Stimulated activated CD4-positive, alpha-beta T cell treated with anti-CD3 and anti-CD28 coated beads, Interleukin-12 subunit alpha, Interleukin-12 subunit beta, amount 100 ng/mL, for 4 hours (primary cell): ENCODE measurements at places on chromosomes 3 and 15.

DNA sequence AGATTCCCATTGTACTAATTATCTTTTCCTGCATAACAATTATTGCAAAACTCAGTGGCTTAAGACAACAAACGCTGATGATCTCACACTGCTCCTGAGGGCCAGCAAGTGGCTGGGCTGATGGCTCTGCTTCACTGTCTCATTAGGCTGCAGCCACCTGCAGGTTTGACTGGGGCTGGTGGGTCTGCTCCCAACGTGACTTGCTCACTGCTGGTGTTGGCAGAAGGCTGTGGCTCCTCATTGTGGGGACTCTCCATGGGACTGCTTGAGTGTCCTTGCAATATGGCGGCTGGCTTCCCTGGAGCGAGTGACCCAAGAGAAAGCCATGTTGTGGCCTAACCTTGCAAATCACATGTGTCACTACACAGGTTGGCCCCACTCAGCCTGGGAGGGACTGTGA lies 71.1 kb downstream of the PLXNA1 start:
- DNase-seq = no peak

- DNase-seq = no peak
Measured at GRCh38 chr3:133058243-133058642, 20.1 kb downstream of the TMEM108 start.

DNA sequence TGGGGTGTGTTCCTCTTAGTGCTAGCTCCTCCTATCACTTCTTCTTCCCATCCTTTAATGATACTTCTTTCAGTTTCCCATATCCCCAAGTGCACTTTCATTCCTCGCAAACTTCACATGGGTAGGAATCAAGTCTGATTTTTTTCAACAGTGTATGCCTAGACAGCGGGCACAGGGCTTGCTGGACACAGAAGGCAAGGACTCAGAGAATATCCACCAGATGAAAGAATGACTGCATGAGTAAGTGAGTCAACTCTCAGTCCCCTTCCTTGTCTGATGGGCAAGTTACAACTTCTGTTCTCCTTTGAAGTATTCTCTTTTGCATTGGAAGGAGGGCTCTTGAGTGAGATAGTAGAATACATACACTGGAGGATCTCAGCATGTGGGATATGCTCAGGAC lies 3.1 kb upstream of the SQOR start:
- no peak for DNase-seq

DNA sequence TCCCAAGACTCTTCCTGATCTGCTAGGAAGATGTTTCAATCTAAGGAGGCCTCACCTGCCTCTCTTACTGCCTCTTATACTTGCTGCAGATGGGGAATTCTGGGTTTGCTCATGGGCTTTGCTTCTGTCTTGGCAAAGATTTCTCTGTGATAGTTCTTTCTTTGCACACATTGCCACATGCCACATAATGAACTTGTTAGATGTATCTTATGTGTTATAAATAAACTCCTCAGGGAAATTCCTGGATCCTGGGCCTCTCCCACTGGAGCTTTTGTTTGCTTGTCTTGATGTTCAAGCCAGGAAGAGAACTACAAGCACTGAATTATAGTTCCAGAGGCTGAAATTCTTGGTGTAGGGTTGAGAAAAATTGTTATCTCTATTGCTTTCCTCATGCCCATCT lies 12.2 kb downstream of the RTP1 start:
- no peak for DNase-seq

DNA sequence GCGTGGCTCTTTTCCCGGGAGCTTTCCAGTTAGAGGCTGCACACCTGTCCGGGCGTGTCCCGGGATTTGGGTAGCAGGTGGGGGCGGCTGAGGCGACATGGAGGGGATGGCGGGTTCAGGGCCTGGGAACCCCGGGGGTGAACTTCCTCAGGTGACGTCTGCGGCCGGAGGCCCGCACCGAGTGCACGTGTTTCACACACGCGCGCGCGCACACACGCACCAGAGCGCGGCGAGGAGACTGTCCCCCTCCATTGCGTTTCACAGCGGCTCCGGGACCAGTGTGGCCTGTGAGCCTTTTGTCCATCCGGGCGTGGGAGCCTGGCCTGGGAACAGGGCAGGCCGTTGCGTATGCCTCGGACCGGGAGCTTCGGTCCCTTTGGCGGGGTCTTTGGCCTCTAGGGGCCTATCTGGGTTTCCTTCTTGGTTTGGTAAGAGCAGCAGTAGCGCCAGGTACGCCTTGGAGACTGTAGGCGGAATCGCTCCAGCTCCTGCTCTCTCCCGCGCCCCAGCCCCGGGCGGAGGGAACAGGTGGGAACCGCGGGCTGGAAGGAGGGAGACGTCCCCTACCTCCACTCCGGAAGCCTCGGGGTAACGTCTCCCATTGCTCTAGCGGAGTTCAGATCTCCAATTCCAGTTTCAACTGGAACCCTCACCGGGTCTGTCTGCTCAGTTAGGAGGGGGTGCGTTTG lies 220.0 kb downstream of the MEIS2 start:
- no peak for DNase-seq

DNA sequence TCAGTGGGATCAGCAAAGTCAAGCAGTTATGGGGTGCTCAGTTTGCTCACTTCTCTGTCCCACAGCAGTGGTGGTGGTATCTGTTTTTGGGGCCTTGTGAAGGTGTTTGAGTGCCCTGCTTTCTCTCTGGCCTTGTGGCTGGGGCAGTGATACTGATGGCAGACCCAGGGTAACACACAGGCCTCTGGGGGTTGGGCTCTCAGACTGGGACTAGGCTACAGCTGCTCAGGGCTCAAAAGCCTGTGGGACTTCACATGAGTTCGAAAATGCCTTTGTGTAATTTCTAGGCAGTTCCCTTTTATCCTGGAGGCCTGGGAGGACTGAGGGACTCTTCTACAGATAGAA lies 75.3 kb downstream of the STXBP5L start:
- DNase-seq = no peak

GRCh38 chr3:126711121-126711760 lies 7.2 kb downstream of the CHCHD6 start:
- no peak for DNase-seq

DNA sequence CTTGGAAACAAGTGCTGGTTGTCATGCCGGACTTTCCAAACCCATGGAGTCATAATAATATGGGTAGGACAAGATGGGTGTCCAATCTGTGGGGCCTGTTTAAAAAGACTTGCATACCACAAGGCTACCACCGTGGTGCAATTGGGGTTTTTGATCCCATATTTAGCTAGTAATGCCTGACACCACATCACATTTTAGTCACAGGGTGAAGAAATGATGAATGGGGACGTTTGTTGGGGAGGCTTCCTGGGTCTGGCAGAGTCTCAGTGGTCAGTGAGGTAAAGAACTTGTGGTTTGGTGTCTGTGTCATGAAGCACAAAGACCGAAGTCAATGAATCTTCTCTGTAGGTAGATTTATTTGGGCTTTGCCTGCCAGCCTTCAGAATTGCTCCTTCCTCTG lies 31.0 kb downstream of the P3H2 start:
- no peak for DNase-seq

DNA sequence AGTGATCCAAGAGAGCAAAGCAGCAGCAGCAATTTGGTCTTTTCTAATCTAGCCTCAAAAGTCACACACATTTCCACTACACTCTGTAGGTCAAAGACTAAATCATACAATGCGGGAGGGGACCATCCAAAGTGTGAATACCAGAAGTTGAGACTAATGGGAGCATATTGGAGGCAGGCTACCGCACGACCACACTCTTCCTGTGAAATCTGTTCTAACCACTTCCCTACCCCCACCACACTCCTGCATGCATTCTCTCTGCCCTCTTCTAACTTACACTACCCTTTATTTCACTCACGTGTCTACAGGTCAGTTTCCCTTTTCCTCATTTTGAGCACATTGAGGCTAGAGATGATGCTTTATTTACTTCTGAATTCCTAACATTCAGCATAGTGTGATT lies 23.7 kb upstream of the PRTG start:
- DNase-seq = no peak

- DNase-seq = no peak
Measured at GRCh38 chr3:19970327-19970726, 23.4 kb downstream of the RAB5A start.

- DNase-seq = no peak
Measured at GRCh38 chr3:162041622-162042021, 545.0 kb downstream of the OTOL1 start.

- no peak for DNase-seq
Measured at GRCh38 chr3:186705882-186706780, 11.0 kb upstream of the KNG1 start.

DNA sequence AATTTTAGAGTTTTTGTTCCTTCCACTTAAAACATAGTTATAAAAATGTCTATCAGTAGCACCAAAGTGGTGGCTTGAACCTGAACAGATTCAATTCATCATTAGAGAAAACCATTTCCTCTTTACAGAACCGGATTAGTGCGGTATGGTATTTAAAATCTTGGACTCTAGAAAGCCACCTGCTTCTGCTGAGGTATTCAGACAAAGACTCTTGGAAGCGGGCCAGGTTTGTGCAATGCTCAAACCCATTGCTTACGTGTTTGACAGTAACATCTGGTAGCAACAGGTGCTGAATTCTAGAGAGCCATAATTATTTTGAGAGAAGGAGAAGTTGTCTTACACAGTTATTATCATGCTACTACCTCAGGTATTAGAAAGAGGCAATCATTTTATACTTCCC lies 290.5 kb downstream of the NAALADL2 start:
- no peak for DNase-seq

DNA sequence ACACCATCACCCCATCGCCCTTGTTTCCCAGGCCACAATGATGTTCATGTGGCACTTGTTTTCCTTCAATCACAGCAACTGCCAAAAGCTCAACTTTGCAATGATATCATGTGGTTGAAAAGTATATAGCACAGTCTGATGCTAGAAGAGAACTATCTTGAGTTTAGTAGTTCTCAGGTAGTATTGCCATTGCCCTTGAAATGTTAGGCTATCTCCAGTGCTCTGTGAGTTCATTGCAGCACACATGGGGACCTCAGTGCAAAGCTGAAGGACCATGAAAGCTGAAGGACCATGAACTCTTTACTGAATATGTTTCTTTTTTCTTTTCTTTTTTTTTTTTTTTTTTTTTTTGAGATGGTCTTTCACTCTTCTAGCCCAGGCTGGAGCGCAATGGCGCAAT lies 35.9 kb upstream of the SAMMSON start:
- DNase-seq = no peak

GRCh38 chr3:27456554-27456953 lies 27.6 kb downstream of the SLC4A7 start:
- no peak for DNase-seq

GRCh38 chr3:38610934-38611333 lies 38.6 kb downstream of the SCN5A start:
- no peak for DNase-seq

GRCh38 chr3:177713928-177714900 lies 516.9 kb upstream of the TBL1XR1 start:
- no peak for DNase-seq

DNA sequence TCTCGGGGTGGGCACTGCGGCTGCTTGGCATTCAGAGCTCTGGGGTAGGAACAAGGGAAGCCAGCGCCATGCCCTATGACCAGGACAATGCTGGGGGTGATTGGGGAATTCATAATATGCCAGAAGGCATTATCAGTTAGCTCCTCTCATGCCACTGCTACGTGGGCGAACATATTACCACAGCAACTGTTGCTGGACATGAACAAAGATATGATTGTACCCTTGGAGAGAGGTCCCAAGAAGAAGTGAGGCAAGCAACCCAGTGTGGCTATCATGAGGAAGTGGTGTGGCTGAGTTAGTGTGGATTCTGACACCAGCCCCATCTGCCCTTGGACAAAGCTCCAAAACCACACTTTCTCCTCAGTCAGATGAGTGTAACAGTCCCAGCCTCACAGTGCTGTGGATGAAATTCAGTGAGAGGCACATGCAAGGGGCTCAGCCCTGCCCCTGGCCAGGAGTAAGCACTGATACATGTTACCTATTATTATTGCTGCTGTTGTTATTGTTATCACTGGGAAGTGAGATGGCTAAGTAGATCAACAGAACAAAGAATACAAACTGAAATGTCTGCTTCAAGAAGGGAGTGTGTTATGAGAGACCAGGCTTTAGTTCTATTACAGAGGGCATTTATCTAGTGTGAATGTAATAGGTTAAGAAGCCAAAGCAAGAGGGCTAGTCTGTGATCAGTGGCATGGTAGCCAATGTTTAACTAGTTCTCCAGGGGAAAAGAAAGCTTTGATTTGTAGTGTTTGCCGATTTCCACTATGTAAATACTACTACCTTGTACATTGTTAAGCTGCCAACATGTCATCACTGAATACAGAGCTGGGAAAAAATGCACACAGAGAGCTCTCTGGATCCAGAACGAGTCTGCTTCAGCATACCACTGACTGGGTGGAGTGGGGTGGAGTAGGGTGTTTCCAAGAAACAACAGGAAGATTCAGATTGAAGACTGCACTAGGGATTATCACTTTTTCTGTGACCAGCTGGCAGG lies 222.3 kb upstream of the EIF1B start:
- no peak for DNase-seq

GRCh38 chr3:158369279-158369678 lies 201.7 kb upstream of the MLF1 start:
- no peak for DNase-seq

- no peak for DNase-seq
Measured at GRCh38 chr3:172066880-172067796, 27.8 kb downstream of the FNDC3B start.

DNA sequence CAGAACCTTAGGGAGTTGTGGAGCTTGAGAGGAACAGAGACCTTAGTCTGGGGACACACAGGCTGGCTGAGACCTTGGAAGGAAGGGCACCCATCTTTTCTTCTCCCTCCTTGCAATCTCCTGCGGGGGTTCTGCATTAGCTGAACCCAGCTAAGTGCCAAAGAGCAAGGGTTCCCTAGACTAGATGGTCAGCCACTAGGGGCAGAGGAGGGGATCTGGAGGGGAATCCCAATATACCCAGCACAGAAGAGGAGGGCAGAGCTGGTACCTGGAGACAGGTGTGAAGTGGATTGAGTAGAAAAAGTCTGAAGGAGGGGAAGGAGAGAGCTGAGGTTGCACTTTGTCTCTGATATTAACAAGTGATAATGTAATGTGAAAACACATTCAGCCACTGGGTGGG lies 212.8 kb downstream of the ADAMTS9 start:
- DNase-seq = no peak

DNA sequence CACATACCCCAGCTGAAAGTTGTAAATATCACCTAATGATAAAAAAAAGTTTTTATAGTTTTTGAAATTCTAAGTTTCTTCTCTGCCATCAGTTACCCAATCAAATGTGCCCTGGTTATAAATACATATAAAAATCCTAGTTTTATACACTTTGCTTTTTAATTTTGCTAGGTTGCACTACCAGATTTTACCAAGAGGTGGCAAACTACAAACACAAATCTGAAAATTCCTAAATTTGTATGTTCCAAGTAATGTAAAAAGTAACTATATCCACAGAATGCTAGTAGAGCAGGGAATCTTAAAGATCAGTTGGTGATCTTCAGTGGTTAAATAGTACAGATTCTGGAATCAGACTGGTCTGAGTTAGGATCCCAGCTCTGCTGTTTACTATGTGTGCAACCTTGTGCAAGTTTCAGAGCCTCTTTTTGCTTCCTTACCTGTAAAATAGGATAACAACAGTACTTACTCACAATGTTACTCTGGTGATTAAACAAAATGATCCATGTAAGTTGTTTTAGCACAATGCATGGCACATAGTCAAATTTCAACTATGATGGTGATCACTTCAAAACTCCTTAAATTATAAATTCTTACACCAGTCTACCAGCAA lies 11.0 kb downstream of the TRPM7 start:
- no peak for DNase-seq
